ENCODE measurements at places on chromosomes 2 and 18. TPM values are rescaled to one million over a fixed set of nuclear protein-coding genes. Genes with fewer than 3 reads are reported as not detected.

GRCh38 chr2:144607891-144608521 lies 88.1 kb upstream of the ZEB2 start:
- DNase-seq = no peak

- no peak for DNase-seq
Measured at GRCh38 chr2:162704496-162704895, 134.1 kb downstream of the KCNH7 start.

- no peak for DNase-seq
Measured at GRCh38 chr2:240725671-240726070, 34.0 kb downstream of the AQP12A start.

DNA sequence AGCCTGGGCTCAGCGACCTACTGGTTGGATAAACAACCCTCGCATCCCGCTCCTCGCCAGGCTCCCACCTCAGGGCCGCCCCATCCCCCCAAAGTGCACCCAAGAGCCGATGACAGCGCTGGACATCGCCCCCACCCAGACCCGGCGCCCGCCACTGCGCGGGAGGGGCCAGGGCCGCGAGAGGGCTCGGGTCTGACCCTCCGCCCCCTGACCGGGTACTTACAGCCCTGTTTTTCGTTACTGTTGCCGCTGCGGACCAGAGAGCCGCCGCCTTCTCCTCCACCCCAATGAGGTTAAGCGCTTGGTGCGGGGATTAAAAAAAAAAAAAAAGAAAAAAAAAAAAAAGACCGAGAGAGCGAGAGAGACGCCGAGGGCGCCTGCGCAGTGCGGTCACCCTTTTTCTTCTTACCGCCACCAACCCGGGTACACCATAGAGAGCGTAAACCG lies at the start of gene CLASP1:
Gene CLASP1 (minus strand): TSS at position 314 of the 447 bp plus-strand sequence. CDS start 43,567 bp downstream, outside the sequence.
- DNase-seq = no peak

GRCh38 chr18:52936931-52937330 lies 596.9 kb downstream of the DCC start:
- DNase-seq = no peak

DNA sequence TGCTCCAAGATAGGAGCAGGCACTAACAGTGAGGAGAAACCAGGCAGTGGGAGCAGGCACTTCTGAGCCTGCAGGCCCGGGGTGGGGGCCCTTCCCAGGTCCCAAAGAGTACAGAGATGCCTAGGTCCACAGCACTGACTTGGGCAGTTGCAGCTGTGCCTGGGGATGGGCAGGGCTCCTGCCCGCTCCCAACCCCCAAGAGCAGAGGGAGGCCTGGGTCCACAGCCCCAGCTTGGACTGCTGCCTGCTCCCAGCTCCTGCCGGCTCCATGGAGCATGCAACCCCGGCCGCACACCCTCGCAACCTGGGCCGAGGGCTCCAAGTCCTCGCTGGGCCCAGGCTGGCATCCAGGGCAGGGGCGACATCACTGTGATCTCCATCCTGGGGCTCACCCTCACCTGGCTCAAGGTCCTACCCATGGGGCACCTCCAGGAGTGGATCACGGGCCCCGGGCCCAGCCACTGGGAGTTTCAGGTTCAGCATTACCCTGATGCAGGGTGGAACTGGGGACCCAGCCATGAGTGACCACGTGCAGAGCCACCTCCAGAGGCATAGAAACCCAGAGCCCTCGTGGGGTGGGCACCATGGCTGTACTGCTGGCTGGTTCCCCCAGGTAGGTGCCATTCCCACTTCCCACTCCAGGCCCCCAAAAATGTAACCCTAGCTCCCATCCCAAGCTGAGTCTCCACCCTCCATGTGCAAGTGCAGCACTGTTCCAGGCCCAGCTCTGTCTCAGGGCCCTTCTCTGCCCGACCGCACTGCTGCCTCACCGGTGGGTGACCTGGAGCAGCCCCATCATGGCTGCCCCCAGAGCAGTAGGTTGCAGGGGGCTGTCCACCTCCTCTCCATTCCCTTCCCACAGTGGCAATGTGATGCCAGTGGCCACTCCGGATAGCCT lies 325.6 kb downstream of the NR4A2 start:
- no peak for DNase-seq

- no peak for DNase-seq
Measured at GRCh38 chr2:48567671-48568070, 37.7 kb downstream of the STON1 start.

DNA sequence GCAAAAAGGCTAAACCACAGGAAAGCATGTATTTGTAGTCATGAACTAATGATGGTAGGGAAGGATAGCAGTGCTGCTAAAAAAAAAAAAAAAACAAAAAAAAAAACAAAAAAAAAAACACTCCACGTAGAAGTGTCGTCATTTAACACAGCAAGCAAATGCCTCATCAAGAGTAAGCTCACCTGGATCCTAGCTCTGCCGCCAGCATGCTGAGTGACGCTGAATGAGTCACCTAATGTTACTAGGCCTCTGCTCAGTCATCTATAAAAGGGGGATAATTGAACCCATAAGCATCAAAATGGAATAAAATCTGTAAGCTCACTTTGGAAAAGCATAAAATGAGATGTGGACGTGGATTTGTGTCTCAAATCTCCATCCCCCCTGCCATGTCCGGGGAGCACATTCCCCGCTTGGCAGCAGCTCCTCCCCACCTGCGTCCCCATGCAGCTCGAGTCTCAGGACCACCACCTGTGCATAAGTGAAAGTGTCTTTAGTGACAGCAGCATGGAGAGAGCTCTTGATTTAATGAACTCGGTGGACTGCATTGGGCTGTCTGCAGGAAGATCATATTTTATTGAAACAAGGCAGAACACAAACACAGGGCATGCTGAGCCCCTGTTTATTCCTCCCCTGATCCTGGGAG lies 427.5 kb downstream of the LRATD1 start:
- DNase-seq = no peak

DNA sequence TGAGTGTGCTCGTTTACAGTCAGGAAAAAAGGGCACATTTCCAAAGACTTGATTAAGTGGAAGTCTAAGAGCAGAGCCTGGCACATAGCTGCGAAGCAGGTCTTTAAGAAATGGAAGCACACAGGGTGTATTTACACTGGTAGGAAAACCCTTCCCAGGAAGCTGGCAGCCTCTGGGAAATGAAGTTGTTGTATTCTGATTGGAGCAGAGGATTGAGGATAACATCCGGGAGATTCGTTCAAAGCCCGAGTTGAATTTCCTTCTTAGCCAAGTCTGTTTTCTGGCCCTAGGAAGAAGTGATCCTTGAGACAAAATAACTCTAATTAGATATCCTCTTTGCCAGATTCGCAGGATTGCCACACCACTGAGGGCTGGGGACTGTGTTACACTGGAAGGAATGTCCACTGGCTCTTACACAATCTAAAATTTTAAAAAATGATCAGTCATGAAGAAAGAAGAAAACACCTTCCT lies 75.9 kb downstream of the ITGB1BP1 start:
- no peak for DNase-seq

DNA sequence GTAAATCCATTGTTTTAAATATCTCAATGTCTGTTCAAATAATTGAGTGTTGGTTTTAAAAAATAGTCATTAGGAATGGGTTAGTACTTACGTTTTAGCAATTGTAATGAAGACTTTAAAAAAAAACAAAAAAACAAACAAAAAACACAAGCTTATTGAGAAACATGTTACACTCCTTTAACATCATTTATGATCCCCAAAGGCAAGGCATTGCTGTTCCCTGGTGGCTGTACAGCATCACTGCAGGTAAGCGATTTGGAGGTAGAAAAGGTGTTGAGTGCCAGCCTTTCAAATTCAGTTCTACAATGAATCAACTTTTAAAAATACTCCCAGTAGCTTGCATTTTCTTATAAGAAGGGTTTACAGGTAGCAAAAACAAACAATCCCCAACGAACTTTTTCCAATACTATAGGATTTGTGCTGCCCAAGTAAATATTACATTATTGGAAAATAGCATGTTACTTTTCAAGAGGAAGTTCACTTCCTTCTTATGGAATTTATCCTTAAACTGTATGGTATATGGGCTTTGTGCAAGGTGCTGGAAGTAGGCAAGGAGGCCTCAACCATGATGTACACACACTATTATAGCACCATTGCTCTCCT lies 27.5 kb downstream of the CNRIP1 start:
- no peak for DNase-seq

DNA sequence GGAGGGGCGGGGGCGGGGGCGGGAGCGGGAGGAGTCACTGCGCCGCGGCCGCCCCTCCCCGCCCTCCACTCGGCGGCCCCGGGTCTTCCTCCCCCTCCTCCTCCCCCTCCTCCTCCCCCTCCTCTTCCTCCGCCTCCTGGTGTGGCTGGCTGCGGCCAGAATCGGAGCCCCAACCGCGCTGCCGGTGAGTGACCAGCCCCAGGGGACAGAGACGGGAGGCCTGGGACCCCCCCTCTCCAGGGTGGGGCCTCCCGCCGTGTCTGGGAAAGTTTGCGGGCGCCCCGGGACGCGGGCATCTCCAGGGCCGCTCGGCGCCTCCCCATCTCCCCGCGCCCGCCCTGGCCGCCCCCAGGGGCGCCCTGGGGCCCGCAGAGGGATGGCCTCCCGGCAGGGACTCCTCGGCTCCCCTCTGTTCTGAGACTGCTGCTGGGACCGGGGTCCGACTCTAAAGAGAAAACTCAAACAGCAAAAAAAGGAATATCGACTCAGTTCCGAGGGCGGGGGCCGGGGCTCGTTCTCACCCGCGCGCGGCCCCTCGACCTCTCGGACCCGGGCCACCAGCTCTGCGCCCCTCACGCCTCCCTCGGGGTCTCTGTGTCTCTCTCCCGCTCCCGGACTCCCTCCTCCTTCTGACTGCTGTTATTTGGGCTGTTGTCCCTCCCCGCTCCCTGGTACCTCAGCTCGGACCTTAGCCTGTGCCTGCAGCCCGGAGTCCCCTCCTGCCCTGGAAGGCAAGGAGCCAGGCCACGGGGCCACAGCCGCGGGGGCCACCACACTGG lies at the start of gene STON1:
Gene STON1 (plus strand): TSS at position 122 of the 779 bp plus-strand sequence. CDS start 50,480 bp downstream, outside the sequence.
- no peak for DNase-seq

- DNase-seq = no peak
Measured at GRCh38 chr2:74700643-74701372, 46.8 kb downstream of the SEMA4F start.

DNA sequence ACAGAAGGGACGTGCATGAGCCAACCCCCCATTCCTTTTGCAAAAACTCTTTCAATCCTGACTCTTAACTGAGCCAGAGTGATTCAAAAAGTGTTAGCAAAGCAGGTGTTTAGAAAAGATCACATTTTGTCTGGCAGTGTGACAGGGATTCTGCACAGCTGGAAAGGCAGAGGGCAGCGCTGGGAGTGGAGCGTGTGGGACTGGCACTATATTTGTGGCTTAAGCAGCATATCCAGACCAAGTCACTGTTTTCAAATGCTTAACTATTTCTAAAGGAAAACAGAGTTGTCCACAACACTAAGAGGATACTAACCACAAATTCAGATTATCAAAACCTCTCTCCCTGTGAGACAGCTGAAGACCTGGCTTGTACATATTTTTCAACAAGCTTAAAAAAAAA lies 19.0 kb downstream of the CABYR start:
- DNase-seq = no peak

DNA sequence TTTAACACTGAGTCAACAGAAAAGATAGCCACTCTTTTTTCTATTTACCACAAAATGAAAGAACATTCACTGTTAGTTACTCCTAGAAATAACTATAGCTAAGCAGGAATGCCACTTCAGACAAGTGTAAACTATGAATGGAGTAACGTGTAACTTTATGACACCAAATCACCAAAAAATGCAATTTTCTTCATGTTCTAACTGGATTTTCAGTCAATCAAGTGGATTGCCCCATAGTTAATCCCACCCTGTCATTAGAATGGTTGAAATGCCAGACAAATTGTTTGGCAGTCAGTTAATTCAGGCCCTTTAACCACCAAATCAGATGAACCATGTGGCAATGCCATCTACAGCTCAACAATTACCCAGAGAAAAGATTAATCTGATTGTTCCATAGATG lies 9.9 kb downstream of the EPHA4 start:
- DNase-seq = no peak

GRCh38 chr18:11310476-11311086 lies 161.2 kb upstream of the PIEZO2 start:
- peak; percentile 2 for DNase-seq

- no peak for DNase-seq
Measured at GRCh38 chr2:84443477-84443876, 15.6 kb downstream of the SUCLG1 start.

DNA sequence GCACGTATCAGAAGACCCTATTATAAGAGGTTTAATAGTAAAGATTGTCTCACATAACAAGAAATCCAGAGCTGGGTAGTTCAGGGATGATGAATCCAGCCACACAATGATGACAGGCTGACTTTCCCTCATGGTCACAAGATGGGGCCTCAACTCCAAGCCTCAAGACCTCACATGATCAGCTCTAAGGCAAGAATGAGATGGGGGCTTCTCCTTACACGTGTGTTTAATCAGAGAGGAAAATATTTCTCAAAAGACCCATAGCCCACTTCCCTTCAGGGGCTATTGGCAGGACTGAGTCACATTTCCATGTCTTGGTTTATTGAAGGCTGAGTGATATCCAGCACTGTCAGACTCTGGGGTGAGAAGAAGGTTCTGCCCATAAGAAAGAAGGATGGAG lies 100.2 kb upstream of the FOSL2 start:
- DNase-seq = no peak

GRCh38 chr18:62404881-62405280 lies 79.8 kb downstream of the TNFRSF11A start:
- DNase-seq = no peak

The L3MBTL4 gene
- 5.1 TPM for polyA plus RNA-seq

The CXCR1 gene
- polyA plus RNA-seq = not detected

The GAD1 gene
- 1.0 TPM for polyA plus RNA-seq

The TGFA gene
- 17.6 TPM for polyA plus RNA-seq

The PRADC1 gene
- 14.1 TPM for polyA plus RNA-seq

The VWA3B gene
- polyA plus RNA-seq = 0.72 TPM

The CIB4 gene
- 0.50 TPM for polyA plus RNA-seq
